Right kidney (tissue), 9 donors: ENCODE measurements at places on chromosomes 6 and 20.

DNA sequence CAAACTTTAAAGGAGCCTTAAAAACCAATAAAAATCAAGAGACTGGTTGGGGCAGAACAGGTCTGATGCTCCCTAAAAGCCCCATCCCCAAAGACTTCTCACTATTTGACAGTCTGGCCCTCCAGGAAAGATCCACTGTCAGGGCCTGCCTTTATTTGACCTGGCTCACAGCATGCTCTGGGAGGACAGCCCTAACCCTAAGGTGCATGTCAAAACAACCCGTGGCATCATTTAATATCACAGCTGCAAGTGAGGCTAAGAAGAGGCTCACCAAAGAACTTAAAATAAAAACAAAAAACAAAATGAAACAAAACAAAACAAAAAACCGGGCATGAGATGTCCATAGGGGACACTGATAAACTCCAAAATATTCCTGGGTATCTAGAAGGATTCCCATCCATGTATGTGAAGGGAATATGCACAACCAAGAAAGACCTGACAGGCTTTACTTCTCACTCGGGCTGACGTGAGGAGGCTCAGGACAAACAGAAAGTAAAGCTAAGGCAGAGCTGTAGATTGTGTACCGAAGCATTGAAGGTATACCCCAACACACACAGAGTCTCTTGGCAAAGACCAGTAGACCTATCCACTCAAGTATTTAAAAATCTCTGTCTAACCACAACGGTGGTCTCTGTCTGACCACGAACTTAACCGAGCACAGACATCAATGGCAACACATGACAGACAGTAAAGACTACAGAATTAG, 57.3 kb downstream of the AHI1 start:
- DNase-seq: no peak

- DNase-seq: peak; percentile 18
Observed at GRCh38 chr6:77462359-77463307, 658 bp downstream of the HTR1B start.

DNA sequence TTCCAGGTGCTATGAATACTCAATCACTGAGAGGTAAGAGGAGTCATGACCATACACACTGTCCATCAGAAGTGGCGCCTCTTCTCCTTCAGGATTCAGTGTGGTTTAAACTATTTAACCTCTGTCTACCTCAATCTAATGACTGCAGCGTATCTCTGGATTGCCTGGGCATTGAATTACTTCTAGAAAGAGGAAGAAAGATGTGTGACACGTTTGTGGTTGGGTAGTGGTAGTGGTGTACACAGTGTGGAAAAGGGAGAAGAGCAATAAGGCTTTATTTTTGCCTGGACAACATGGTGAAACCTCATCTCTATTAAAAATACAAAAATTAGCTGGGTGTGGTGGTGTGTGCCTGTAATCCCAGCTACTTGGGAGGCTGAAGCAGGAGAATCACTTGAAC, 38.0 kb upstream of the ECHDC1 start:
- no peak for DNase-seq

DNA sequence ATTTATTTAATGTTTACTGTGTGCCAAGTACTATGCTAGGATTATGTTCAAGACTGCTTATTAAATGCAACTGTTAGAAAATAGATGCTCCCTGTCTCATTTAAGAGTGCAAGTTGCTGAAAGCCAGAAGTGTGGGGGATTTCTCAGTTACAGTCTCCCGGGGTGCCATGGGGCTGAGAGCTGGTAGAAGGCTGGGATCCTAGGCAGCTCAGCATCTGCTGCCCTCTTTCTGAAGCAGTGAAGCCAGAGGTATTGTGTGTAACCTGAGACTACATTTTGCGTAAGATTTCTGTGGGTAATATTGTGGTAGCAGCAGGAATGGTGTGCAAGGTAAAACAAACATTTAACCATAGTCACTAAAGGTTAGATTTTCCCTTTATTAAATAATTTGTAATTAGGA, 120.6 kb downstream of the AKAP7 start:
- DNase-seq: no peak

GRCh38 chr6:154370545-154370944, 13.9 kb upstream of the IPCEF1 start:
- no peak for DNase-seq

DNA sequence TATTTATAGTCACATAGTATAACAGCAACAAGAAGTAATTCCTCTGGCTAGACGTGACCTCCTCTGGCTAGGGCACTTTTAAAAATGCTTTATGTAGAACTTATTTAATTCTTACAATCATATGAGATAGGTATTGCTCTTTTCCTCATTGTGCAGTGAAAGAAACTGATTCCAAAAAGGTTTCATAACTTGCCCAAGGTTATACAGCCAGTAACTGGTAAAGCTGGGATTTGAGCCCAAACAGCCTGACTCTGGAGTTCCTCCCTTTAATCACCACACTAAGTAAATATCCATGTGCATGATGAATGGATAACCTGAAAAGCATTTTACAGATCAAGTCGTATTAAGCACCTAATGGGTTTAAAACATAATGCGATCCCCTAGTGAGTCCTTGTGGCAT, 214.6 kb downstream of the PRL start:
- DNase-seq: no peak

GRCh38 chr20:50328996-50329898, 138.6 kb downstream of the CEBPB start:
- DNase-seq: no peak

GRCh38 chr20:25297141-25297905, 49.4 kb downstream of the PYGB start:
- DNase-seq: no peak

GRCh38 chr6:7424967-7425807, 35.6 kb downstream of the RIOK1 start:
- DNase-seq: no peak

DNA sequence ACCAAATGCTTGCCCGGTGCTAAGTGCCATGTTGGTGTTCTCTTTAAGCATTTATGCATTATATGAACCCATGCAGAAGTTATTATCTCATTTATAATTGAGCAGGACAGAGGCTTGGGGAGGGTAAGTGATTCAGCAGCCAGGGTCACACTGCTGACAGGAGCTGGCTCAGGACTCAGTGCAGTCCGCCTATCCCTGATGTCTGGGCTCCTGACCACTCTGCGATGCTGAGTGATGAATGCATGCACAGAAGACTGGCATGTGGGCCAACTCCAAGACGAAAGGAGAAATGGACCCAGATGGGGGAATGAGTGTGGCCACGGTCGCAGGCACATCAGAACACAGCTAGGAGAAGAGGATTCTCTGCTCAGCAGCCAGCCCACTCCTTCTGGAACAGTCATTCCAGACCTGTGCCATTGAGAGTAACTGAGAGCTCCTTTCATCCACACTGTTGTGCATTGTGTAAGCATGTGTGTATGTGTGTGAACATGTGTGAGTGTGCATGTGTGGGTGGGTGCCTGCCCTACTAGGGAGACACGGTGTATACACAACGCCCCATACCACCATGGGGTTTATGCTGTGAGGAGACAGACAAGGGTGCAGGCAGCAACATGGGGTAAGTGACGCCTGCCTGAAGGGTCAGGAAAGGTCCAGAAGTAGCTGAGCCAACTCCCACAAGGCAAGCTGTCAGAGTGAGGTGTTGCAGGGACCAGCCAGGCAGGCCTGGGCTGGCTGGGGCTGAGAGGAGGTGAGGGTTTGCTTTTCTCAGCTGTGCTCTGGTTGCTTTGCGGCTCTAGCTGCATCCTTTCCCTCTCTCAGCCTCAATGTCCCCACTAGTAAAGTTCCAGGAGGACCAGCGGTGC, 97.8 kb upstream of the PMEPA1 start:
- no peak for DNase-seq

DNA sequence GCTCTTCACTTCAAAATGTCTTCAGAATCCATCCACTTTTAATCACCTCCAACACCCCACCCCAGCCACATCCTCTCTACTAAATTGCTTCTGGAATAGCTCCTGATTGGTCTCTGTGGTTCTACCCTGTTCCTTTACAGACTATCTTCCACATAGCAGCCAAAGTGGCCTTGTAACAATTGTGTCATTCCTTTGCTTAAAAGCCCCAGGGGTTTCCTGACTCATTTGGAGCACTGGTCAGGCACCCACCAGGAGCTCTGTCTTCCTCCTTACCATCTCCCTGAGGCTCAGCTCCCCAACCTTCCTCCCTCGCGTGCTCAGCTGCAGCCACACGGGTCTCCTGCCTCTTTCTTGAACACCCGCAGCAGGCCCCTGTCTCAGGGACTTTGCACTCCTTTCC, 126.8 kb downstream of the HIVEP1 start:
- no peak for DNase-seq

DNA sequence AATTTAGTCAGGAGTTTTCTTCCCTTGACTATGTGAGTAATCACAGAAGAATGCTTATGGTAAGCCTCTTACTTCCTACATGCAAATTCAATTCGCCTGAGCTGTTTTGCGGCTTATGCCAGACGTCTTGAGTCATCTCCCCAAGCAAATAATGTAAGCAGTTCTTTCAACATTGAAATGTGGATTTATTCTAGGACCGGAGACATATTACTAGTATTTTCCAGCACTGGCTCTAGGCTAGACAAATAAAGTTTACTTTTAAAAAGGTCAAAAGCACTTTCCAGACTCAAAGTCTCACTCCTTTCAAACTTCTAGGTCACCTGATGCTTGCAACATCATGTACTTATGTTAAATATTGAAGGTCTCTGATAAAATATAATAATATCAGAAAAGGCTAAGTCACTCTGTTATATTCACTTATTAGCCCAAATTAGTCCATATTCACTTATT, 38.1 kb upstream of the NOX3 start:
- no peak for DNase-seq

- DNase-seq: no peak
Observed at GRCh38 chr6:139017227-139017626, 11.3 kb upstream of the ABRACL start.

DNA sequence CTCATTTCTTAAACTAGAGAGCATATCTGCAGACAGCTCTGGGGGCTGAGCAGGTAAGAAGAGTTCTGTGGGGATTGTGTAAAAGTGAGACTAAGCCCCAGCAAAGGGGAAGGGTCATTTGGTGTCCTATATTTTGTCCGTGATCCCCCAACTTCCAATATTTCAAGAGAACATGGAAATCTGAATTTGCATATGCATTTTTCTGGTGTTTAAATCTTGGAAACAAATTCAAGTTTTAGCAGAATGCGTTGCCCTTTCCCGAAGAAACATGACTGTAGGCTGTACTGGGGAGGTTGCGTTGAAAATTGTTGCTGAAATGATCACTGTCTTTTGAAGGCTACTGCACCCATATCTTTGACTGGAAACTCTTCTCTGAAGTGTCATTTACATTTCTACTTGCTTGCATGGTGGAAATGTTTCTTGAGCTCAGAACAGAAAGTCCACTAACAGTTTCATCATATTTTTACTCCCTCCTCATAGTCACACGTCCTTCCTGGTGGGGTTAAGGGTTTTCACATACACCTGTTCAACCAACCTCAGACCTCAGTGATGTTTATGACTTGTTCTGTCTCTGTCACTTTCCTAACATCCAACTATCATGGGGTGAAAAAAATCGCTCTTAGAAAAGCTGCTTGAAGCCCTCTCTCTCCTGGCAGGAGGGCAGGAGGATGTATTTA, 140.3 kb downstream of the BCAS1 start:
- no peak for DNase-seq

- DNase-seq: no peak
Observed at GRCh38 chr20:9440892-9441291, 73.5 kb upstream of the LAMP5 start.

GRCh38 chr6:33189625-33190448, 2.4 kb downstream of the COL11A2 start:
- DNase-seq: no peak

DNA sequence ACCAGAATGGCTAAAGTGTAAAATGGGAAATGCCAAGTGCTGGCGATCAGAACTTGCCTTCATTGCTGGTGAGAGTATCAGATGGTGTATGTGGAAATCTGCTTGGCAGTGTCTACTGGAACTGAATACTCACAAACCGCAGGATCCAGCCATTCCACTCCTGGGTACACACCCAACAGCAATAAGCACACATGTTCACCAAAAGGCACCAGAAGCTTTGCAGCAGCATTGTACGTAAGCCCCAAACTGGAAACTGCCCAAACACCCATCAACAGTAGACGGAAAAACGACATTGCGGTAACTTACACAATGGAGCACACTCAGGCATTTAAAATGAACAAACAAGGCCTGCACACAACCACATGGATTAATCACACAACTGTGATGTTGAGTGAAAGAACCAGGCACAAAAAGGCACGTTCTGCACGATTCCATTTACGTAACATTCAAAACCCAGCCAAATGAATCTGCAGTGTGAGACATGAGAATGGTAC, 37.3 kb upstream of the BPIFA2 start:
- no peak for DNase-seq

DNA sequence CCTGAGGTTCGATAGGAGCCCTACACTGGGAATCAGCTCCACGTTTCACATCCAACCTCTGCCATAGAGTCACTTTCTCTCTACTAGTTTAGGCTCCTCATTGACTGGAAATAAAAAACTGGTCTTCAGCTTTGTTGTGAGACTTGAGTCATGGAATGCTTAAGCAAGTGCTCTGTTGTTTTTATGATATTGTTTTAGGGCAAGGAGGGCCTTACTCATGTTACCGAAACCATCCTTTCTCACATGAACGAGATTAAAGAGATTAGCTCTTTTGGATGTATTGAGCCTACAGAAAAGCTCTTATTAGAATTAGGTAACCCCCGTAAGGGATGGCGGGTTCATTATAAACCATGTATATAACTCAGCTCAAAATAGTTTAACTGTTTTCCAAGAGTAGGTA, 6.9 kb upstream of the MOCS1 start:
- no peak for DNase-seq

DNA sequence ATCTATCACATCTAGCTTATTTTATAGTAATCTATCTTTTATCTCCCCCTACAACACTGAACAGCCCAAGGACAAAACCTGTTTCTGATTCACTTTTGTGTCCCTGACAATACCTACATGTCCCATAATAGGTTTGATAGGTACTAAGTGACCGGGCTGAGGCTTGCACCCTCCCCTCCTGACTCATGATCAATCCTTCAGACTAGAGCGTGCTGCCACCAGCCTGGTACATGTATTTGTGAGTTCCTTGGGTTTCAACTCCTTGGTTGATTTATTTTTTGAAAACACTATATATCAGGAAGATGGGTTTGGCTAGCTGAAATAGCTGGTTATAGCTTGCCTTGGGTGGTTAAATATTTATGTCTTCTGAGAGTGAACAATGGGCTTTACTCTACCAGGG, 41.6 kb upstream of the RAB23 start:
- DNase-seq: no peak

DNA sequence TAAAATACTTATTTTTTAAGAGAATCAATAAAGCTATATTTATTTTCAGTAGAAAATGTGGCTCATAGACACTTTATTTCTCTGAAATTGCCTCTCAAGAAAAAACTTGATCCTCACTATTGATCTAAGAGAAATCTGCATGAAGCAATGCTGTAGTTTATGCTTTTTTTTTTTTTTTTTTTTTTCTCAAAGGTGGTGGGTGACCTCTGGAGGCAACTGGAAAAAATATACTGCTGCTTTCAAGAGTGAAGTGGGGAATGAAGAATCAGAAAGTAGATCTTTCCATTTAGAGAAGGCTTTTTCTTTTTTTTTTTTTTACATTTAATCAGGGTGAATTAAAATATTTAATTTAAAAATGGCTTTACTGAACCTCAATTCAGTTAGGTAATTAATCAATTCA, 169.3 kb downstream of the SLC16A10 start:
- no peak for DNase-seq
